ENCODE measurements at places on chromosomes 5 and 9.

- DNase-seq: no peak
Observed at GRCh38 chr5:116370149-116370548, 204.5 kb downstream of the SEMA6A start.

- DNase-seq: no peak
Observed at GRCh38 chr5:32586276-32586599, 881 bp downstream of the SUB1 start.

GRCh38 chr5:127583866-127584265, 65.0 kb upstream of the CTXN3 start:
- no peak for DNase-seq

DNA sequence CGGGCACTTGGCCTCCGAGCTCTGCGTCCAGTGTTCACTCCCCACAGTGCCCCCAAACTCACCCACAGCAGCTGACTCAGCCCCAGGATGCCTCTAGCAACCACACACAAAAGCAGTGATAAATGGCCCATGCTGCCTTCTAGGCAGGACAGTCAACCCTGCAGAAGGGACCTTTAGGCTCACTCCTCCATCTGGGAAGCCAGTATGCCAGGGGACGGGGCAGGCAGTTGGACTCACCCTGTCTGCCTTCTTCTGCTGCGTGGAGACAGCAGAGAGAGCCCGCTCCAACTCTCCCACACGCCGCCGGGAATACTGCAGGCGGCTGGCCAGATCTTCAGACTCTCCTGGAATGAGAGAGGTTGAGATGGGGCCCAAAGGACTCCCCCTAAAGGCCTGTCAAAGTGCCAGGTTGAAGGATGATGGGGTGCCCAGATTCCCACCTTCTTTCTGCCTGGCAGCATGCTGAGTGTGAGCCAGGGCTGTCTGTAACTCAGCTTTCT, 10.4 kb downstream of the GOLGA2 start:
- DNase-seq: no peak

Measured in kidney (tissue), 22 donors.